ENCODE measurements at places on chromosomes 6 and 20. TPM values are rescaled to one million over a fixed set of nuclear protein-coding genes. Genes with fewer than 3 reads are reported as not detected.

GRCh38 chr6:156190270-156190669, 586.9 kb upstream of the ARID1B start:
- no peak for DNase-seq

Gene PLA2G7
- total RNA-seq, result 2.5 TPM

GRCh38 chr6:109377717-109378116, 4.5 kb downstream of the CD164 start:
- no peak for DNase-seq

Gene TSHZ2
- 3.4 TPM for total RNA-seq

DNA sequence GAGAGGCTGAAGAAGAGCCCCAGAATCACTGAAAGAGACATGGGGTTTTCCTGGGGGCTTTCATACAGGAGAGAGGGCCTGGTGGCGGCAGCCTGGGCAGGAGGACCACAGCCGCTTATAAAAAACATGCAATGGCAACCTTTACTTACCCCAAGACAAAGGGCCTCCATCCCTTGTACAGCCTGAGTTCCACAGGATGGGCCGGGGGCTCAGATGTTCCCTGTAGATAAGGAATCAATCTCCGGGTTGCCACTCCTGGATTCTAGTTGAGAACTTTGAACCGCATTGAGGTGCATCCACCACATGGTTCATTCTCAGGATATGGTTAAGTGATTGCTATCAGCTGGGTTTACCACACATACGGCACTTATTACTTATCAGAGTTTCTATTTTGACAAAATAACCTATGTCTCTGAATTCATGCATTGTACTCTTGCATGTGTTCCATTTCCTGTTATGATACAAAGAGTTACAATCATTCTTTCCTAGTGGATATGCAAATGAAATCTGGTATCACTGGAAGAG, 677.6 kb downstream of the KIF16B start:
- no peak for DNase-seq

- no peak for DNase-seq
Observed at GRCh38 chr6:7153789-7154188, 46.0 kb downstream of the RREB1 start.

Gene ZSCAN23
- total RNA-seq, result 1.1 TPM

DNA sequence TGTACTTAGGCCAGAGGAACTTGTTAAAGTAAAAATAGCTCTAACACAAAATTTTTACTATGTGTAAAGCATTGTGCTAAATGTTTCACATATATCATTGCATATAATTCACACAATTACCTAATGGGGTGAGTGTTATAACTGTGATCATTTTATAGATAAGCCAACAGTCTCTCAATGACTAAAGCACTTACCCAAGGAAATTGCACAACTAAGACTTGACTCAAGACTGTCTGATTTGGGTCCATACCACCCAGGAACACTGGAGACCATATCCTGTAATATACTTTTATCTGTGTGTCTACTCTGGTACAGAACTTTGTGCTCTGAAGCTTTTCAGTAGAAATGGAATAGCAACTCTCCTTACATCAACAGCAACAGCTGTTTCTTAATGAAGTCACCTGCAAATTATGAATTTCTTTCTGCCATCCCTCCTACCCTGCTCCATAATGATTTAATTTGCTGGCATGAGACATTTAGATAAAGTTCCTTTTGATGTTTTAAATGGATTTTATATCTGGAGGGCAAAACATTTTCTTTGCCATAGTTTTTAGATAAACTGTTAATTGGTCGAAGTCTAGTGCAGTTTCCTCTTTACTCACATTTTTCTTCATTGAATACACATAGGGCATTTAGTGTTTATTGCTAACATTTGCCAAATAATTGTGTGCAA, 47.5 kb downstream of the TSPYL4 start:
- no peak for DNase-seq

DNA sequence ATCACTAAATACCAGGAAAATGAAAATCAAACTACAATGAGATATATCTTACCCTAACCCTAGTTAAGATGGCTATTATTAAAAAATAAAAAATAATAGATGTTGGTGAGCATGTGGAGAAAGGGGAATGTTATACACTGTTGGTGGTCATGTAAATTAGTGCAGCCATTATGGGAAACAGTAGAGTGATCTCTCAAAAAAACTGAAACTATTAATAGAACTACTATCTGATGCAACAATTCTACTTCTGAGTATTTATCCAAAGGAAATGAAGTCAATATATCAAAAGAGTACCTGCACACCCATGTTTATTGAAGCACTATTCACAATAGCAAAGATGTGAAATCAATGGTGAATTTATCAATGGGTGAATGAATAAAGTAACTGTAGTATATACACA, 48.6 kb downstream of the HLA-A start:
- DNase-seq, result no peak

Gene DNAH8
- total RNA-seq, result not detected

Gene SEL1L2
- total RNA-seq, result not detected

DNA sequence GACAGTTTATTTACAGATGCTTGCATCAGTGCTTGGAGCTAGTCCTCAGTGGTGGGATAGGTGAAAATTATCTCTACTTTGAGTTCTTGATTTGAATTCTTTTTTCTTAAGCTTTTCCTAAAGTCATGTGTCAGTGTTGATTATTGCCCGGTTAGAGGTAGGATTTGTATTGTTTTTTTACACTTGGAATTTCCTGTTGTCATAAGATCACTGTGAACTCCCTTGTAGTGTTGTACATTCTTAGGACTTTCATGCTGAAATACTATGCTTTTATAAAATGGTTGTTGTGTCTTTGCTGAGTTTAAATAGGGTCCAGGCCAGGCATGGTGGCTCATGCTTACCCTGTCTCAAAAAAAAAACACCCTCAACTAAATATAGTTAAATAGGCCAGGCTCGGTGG, 20.3 kb downstream of the ASXL1 start:
- no peak for DNase-seq

DNA sequence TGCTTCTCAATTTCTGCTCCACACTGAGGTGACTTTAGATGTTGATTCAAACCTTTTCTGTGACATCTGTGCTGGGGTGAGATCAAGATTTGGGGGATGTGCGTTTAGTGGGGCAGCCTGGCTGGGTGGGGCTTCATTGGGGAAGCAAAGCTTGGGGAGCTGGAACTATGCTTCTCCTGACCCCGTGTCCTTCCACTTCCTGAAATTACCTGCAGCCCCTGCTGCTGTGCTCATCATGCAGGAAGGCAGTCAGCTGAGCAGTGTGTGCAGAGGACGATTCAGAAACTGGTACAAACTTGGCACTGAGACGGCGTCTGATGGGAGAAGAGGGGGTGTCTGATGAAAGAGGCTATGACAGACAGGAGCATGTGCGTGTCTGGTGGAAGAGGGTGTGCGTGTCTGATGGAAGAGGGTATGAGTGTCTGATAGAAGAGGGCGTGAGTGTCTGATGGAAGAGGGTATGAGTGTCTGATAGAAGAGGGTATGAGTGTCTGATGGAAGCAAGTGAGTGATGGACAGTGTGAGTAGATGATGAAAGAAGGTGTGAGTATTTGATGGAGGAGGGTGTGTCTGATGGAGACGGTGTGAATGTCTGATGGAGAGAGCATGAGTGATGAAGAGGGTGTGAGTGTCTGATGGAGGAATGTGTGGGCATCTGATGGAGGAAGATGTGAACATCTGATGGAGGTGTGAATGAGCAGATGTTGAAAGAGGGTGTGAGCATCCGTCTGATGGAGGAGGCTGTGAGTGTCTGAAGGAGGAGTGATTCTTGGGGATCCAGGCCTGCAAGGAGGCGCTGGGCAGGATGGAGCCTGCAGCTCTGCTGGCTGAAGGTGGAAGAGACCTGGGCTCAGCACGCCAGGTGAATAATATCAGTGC, 103.4 kb downstream of the SYCP2 start:
- no peak for DNase-seq

- DNase-seq, result no peak
Observed at GRCh38 chr6:211871-212497, 80.3 kb upstream of the DUSP22 start.

GRCh38 chr6:89035252-89036101, 45.1 kb upstream of the PNRC1 start:
- peak; percentile 81 for DNase-seq

- DNase-seq, result no peak
Observed at GRCh38 chr6:146876271-146877151, 277.7 kb downstream of the ADGB start.

Gene C20orf202
- not detected for total RNA-seq

- peak; percentile 19 for DNase-seq
Observed at GRCh38 chr6:28673787-28674671, 148.3 kb downstream of the GPX5 start.

DNA sequence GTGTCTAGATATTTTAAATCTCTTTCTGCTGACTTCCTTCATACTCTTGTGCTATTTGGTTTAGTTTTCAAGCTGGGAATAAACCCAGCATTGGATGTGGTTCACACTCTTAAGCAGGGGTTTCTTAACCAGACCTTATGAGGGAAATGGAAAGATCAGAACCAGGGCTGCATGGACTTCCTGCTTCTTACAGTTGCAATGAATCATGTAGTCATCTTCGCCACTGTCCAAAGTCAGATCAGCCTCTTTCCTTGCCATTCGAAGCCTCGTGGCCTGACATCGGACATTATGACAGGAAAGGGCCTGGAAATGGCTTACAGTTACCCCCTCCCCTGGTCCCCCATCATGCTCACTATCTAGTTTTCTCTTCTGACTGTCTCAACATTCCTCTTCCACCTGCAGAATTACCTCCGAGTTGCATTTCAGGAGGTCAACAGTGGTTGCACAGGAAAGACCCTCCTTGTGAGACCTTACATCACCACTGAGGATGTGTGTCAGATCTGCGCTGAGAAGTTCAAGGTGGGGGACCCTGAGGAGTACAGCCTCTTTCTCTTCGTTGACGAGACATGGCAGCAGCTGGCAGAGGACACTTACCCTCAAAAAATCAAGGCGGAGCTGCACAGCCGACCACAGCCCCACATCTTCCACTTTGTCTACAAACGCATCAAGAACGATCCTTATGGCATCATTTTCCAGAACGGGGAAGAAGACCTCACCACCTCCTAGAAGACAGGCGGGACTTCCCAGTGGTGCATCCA, 16.8 kb upstream of the NAA20 start:
- DNase-seq, result no peak

GRCh38 chr6:166223079-166223478, 55.4 kb upstream of the TBXT start:
- DNase-seq, result no peak

Gene ERVFRD-1
- total RNA-seq, result not detected

DNA sequence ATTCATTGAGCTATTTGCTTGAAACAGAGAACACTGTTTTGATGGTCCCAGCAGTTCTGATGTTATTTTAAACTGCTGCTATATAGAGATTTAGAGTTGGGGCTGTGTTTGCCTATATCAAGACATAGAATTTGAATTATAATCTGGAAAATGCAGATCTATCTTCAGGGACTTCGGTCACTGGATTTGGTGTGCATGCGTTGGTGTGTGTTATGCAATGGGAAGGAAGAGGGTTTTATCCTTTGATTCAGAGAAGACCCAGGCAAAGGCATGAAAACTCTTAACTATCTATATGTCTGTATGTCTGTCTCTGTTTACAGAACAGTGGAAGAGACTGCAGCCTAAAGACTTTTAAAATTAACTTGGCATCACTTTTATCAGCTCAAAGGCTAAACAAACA, 2.0 kb downstream of the ADGRB3 start:
- DNase-seq, result no peak

GRCh38 chr20:53530440-53530839, 63.2 kb downstream of the ZNF217 start:
- no peak for DNase-seq

DNA sequence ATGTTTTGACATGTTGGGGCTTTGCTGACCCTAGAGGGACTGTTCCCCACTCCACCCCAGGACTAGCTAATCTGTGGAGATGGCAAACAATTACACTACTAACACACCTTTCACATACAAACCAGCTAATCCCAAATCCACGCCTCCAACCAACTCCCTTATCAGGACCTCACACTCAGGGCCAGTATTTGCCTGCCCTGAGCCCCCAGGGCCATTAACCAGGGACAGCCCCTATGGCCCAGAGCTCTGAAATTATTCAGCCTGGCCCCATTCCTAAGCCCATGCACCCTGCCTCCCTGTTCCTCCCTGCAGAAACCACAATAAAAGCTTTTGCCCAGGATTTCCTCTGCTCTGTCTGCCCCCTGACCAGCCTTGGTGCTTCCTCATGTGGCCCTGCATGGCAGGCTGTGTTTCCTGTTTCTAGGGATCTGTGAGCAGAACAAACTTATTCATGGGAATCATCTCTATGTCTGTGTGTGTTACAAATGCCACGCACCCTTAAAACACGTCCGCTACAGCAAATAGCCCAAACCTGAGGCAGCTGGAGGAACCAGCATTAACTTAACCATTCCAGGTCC, 121.2 kb downstream of the PXDC1 start:
- DNase-seq, result no peak

DNA sequence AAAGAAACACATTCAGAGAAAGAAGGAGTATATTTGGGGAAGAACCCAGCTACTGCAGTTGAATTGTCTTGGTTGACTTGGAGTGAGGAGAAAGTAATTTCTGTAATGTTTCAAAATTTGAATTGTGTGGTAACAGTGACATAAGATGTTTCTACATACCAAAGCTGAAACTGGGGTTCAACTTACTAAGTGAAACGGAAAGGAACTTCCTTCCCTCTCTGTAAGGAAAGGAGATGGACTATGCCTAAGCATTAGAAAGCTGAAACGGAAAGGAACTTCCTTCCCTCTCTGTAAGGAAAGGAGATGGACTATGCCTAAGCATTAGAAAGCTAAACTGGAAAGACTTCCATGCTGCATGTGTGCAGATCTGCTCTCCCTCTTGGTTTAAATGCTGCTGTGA, 46.0 kb downstream of the HUS1B start:
- DNase-seq, result no peak

- no peak for DNase-seq
Observed at GRCh38 chr6:48613231-48613949, 502.4 kb upstream of the PTCHD4 start.

DNA sequence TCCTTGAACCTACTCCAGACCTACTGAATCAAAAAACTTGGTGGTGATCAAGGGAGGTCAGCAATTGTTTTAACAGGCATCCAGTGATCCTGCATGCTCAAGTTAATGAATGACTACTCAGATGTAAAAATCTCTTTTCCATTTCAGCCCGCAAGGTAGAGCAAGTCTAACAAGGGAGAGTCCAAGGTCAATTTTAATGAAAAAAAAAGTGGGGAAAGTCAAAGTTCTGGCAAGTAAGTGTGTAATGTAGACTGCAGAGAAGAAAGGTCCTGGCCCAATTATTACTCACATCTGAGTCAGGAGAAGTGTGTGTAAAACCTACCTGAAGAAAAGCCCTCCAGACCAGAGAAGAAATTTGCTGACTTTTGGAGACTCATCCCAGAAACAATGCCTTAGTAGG, 193.5 kb downstream of the UBE3D start:
- no peak for DNase-seq

DNA sequence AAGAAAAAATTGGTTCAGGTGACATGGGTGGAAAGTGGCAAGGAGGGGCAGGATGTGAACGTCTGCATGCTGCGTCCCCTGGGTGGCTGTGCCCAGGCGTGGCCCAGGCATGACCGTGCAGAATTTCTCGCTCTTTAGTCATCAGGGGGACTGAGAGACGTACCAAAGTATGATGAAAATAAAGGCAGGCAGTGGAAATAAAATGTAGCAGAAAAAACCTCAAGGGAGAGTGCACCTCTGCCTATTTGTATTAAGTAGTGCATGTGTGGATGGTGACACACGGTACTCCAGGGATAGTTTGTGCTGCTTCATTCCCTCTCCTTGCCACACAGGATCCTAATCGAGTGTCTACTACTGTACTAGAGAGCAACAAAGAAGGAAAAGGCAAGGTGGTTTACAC, 81.1 kb downstream of the ATP9A start:
- no peak for DNase-seq

Gene EGFL8
- 6.2 TPM for total RNA-seq

Gene SYNDIG1
- total RNA-seq, result 0.37 TPM

Measured in pancreas (tissue), 10 donors.